Stimulated activated CD4-positive, alpha-beta T cell treated with anti-CD3 and anti-CD28 coated beads, Interleukin-1b, Interleukin-23, amount 100 ng/mL, for 1 hour (primary cell): ENCODE measurements at places on chromosomes 3 and 15.

DNA sequence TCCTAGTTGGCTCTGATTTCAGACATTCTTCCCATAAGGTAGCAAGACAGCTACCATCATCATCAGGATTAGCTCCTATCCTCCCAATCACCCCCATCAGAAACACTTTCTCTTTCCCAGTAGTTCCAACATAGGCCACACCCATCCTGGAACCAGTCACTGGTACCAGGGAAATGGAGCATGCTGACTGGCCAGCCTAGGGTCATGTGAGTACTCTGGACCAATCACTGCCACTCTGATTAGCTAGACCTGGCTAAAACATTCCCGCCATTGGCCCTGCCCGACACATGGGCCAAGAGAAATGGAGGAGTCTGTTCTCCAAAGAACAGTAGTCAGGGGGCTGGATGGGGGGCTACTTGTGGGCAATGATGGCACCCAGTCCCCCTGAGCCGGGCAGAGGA is 12.4 kb downstream of the EFCC1 start:
- DNase-seq: no peak

- DNase-seq: no peak
These were observed 42.1 kb upstream of the ACTC1 start for GRCh38 chr15:34837246-34838016.

DNA sequence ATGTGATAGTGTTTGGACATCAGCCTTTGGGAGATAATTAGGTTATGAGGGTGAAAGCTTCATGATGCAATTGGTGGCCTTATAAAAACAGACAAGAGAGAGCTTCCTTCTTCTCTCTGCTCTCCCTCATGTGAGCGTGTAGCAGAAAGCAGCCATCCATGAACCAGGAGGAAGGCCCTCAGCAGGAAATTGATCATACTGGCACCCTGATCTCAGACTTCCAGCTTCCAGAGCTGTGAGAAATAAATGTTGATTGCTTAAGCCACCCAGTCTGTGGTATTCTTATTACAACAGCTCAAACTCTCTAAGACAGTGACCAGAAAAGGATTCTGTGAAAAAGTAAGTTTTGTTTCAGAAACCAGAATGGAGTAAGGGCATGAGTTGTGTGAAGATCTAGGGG is 13.3 kb downstream of the STAC start:
- DNase-seq: no peak

GRCh38 chr3:114157321-114157720 is 21.5 kb downstream of the DRD3 start:
- no peak for DNase-seq
